Hematopoietic multipotent progenitor cell (in vitro differentiated cells): ENCODE measurements at places on chromosomes 12 and 14.

- no peak for DNase-seq
These were observed 12.1 kb downstream of the RPS29 start for GRCh38 chr14:49574038-49574437.

DNA sequence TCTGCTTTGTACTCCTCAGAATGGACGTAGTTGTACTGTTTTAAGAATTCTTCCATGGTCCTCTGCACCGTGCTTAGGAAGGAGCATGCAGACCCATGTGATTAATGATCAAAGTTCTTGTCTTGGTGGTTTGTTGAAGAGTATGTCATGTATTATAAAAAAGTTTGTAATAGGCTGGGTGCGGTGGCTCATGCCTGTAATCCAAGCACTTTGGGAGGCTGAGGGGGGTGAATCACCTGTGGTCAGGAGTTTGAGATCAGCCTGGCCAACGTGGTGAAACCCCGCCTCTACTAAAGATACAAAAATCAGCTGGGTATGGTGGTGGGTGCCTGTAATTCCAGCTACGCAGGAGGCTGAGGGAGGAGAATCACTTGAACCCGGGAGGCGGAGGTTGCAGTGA is 61.8 kb upstream of the RTL1 start:
- no peak for DNase-seq

DNA sequence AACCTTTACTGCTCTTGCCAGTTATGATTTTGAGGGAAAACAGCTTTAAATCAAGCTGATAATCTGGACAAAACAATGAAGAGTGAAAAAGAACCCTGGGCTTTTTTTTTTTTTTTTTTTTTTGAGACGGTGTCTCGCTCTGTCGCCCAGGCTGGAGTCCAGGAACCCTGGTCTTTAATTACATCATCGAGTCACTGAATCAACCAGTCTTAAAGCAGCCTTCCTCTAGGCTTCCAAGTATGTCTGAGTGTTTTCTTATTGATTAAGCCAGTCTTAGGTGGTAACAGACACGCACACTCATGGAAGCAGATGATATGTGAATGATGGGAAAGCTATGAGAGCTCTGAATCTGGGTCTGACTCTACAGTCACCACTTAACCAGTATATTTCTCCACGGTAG is 5.9 kb upstream of the VCPKMT start:
- DNase-seq = no peak

GRCh38 chr12:55955800-55956508 is 9.9 kb downstream of the PMEL start:
- no peak for DNase-seq

- no peak for DNase-seq
These were observed 6.3 kb downstream of the GPHN start for GRCh38 chr14:66514213-66514612.

DNA sequence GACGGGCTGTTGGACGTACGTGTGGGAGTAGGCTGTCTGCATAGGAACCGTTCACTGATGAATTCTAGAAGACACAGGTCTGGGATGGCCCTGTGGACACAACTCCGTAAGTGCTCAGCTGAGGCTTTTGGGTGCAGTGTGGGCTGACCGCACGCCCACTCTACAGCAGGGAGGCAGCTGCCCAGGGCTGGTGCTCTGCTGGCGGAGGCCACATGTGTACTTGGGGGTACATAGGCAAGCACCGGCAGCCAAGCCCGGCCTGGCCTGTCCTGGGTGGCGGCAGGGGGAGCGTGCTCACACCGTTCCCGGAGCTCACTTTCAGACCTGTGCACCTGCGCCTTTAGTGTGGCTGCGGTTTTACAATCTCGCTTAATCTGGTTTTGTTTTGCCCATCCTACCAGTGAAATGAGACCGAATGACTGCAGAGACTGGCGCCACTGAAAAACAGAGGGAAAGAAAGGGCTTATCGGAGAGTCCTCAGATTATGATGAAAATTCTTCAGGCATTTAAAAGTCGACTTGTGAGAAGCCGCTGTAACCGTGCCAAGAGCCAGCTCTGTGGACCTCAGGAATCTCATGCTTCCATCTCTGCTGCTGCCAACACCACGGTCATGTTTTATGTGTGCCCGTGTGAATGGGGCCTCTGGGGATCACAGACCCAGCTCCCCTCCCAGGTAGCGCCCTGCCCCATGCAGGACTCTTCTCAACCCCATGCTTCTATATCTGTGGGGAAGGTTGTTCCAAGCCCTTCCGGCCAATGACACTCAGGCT is 45.8 kb downstream of the SSH1 start:
- no peak for DNase-seq

DNA sequence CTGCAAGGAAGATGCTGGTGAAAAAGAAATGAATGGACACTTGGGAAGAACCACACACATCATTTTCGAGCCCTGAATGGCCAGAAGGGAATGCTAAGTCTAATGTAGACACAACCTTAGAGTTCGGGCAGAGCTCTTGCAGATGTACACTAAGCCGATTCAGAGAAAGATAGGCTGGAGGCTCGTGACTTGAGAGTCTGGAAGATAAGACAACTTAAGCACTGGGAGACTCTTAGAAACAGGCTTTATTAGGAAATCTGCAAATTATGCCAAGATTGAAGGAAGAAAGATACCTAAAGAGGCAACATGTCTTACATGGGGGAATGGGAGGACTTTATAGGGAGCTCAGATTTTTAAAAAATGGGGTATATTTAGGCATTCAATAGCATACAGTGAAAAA is 13.5 kb downstream of the TBPL2 start:
- no peak for DNase-seq

DNA sequence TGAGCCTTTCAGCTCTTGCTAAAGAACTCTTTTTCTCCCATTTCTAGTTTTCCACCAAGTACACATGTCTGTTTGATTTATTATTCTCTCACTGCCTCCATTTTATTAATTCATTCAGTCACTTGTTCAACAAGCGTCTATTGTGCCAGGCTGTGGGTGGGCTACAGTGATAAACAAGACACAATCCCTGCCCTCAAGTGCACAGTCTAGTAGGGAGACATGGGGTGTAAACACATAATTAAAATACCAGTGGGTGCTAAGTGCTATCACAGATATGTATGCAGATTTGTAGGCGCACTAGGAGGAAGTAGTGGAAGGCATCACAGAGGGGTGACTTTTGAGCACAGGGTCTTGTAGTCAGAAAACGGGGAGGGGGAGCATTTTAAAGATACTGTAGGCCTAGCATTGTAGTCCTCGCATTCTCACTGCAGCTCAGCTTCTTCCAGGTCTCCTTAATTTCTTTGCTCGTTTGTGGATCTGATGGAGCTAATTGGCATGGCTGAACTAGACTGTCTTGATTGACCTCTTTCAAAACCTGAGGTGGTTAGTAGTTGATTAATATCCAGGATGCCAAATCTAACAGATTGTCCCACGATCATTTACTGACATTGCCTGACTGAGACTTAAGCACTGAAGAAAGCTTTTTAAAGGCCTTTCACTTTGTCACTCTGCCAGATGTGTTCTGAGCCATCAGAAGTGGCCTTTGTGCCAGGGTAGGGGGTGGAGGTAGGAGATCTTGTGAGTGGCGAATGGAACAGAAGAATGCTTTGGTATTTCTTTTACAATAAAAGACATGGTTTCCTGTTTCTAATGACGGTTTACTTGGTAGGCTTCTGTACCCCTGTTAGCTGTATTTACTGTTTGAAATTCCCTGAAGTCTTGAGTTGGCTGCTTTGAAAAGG is 116.9 kb downstream of the DIP2B start:
- DNase-seq = no peak

GRCh38 chr12:109087250-109087649 is 6.0 kb downstream of the ALKBH2 start:
- no peak for DNase-seq

DNA sequence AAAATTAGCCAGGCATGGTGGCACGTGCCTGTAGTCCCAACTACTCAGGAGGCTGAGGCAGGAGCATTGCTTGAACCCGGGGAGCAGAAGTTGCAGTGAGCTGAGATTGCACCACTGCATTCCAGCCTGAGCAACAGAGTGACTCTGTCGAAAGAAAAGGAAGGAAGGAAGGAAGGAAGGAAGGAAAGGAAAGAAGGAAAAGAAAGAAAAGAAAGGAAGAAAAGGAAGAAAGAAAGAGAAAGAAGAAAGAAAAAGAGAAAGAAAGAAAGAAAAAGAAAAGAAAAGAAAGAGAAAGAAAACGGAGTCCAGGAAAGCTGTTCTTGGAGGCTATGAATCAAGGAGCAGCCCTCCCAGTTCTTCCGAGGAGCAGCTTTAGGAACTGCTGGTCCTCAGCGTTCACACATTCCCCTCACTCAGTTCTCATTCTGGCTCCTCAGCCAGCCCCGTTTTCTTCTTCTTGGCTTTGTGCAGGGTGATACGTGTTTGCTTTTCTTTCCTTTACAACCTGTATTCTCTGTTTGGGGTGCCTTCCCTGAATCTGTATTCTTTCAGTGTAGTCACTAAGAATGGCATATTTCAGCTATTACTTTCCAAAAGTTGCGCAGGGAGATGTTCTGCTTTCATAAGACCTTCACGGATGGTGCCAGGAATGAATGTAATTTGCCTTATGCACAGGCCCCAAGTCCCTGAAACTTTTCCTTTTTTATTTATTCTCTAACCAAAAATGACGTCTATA is 12.2 kb downstream of the FBXL14 start:
- no peak for DNase-seq

DNA sequence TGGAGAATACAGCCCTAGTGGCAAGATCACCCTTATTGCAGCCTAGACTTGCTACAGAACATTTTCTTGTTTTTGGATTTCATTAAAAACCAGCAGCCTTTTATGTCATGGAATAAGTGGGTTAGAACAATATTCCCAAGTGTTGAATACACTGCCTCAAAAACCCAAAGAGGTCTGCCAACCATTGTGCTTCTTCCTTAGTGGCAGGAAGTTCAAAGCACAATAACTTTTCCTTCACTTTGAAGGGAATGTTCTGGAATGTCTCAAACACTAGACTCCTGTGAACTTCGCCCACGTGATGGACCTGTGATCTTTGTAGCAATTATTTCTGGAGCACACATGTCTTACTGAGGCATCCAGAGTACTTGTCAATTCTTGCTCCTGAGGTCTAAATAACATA is 8.5 kb downstream of the SLC17A8 start:
- no peak for DNase-seq

DNA sequence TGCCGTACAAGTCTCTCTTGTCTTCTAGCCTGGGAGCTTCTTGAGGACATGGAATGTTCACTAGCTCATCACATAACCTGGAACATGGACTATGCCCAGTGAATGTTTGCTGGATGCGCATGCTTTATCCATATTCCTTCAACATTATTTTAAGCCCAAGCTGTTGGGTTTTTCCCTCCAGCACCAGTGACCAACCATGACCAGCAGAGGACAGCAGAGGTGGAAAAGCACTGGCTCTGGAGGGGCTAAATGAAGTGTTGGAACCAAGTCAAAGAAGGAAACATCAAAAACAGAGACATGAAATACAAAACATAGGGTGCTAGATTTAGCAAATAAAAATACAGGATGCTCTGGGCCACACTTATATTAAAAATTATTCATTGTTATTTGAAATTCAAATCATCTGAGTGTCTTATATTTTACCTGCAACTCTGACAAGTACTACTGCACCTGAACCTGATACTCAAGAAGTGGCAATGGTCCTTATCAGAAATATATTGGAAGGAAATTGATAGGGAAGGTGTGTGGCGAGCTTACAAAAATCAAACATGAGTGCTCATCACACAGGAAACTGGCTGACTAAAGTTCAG is 23.1 kb upstream of the HELB start:
- DNase-seq = peak; percentile 69

DNA sequence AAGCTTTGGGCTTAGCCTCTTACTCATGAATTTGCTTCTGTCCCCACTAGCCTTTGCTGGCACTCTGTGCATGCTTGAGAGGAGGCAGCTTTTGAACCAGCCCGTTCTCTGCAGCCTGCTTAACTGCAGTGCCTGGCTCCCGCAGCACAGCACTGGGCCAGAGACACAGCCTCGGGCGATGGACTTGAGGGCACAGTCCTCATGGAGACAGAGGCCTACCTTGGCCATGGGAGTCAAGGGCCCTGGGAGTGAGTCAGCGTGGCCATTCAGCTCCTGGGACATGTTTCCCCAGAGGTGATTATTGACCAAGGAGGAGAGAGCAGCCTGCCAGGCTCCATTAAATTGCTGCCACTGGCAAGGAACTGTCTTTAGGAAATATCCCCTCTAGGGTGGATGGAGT is 93.5 kb downstream of the SMOC1 start:
- DNase-seq = no peak

DNA sequence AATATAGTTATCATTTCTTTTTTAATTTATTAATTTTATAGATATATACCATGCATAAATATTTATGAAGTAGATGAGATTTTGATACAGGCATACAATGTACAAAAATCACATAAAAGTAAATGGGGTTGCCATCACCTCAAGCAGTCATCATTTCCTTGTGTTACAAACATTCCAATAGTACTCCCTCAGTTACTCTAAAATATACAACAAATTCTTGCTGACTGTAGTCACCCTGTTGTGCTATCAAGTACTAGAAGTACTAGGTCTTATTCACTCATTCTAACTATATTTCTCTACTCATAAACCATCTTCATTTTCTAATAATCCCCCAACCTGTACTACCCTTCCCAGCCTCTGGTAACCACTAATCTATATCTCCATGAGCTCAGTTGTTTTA is 432.6 kb upstream of the SYT1 start:
- DNase-seq = no peak

DNA sequence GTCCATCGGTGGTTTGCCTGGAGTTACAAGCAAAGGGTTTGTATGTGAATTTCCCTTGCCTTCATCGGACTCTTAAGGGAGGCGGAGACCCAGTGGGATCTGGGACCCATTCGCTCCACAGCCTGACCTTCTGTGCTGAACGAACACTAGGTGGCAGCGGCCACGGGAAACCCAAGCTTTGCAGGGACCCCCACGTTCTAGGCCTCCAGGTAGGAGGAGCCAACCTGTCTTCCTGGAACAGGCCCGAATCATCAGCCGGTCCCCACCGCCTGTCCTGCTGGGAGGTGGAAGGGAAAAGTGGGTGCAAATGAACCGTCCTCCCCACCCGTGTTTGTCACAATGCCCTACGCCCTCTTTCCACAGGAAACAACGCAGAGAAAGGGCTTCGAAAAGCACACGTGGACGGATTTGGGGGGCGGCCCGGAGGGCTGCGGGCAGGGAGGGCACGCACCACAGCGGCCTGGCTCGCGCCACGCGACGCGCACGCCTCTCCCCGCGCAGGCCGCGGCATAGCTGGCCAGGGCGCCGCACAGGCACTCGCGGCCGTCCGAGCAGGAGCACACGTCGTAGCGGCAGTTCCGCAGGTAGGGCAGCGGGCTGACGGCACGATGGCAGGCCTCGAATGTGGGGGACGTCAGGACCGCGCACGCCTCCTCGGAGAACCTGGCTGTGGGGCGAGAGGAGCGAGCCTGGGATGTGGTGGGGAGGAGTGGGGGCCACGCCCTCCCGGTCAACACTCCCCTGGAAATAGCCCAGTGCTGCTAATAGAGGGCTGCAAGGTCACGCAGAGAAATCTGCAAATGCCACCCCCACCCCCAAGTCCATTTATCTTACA is 67.8 kb downstream of the VWF start:
- DNase-seq = no peak

GRCh38 chr14:84555493-84555892 is 974.5 kb upstream of the FLRT2 start:
- no peak for DNase-seq

- peak; percentile 80 for DNase-seq
These were observed 89.2 kb downstream of the CFAP54 start for GRCh38 chr12:96578526-96579125.
